ENCODE measurements at places on chromosomes 12 and 14.

DNA sequence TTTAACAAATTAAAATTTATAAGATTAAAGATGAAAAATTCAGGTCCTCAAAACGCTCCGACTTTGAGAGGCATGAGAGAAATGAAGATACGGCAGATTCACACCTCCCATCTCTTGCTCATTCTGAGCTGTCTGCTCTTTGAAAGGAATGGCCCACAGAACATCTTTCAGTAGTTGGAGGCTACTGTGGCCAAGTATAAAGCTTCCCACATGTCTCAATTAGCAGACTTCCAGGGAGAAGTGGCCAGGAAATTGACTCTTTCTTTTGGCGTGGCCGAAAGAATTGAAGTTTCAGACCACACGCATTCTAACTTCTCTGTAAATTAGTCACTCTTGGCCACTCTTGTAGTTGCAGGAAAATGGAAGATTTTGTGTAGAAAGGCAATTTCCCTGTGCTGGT, 129.2 kb downstream of the DIP2B start:
- no peak for DNase-seq

DNA sequence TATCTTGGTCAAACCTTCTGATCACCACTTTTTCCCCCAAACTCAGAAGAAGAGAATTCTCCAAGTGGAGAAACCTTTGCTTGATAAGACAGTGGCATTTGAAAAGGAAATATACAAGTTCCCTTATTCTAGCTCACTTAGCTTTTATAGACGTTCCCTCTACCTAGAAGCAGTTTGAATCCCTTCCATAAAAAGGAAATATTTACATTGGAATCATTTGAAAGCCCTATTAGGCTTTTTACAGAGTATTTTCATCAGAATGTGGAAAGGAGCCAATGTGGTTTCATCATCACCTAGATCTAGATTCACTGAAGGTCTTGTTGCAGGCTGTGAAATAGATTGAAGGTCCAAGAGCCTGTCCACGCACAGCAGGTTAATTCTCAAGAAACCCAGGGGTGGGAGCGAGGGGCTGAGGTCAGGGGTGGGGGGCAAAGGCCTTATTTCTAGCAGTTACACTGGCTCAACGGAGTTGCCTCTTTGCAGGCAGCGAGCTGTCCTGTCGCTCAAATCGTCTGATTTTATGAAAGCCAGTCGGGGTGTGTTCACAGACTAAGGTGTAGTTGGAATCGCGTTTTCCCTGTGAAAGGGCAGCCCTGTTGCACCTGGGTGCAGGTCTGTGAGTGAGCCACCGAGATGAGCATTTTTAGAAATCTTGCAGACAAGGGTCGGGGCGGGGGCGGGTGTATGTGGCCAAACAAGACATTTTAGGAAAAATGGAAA, 45.6 kb downstream of the AACS start:
- no peak for DNase-seq

DNA sequence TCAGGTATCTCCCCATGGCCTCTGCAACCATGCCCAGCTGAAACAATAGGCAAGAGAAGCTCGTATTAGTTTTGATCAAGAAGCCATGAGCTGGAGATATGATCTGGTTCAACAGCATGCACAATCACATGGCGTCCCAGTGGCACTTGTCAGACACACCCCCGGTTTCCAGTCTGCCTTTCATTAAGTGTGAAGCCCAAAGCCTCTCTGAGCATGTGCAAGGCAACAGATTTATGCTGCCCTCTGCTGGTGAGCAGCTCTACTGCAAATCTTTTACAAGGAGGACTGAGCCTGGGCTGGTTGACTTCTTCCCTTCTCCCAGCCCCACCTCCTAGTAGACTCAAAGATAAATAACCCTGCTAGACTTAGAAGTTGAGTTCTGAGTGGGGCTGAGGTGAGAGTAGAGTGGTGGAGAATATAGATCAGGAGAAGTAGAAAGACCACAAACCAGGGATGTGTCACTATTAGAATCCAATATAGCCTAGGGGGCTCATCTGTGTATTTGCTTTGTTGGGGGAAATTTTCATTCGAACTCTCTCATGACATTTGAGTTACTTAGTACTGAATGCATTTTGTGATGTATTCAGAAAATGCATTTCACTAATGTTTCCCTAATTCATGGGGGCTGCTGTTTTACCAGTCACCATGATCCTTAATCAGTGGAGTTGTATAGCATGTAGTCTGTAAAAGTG, 53.7 kb upstream of the MBIP start:
- peak; percentile 90 for DNase-seq

DNA sequence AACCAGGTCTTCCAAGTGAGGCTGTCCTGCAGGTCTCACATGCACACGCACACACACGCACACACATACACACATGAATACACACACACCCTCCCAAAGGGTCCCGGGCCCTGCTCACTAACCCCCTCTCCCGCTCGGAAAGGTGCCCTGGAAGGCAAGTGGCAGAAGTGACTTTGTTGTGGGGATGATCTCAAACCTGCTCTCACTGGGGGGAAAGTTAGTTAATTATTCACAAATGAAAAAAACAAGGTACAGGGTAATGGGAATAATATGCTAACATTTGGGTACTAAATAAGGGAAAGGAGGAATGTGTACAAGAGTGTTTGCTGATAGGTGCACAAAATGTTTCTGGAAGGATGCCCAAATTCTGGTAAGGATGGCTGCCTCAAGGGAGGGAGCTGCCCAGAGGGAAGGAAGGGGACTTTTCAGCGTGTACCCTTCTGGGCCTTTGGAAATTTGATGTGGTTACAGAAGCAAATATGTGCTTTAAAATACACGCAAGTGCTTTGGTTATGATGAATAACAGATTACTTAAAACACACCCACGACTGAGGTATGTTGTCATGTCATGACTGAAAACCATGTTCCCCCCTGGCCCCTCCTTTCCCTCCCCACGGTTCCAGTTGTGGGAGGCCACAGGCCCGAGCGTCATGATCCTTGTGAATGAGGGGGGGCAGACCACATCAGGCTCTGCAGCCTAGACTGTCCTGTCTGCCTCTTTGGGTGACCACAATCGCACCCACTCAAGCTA, 43.3 kb upstream of the PLEKHG6 start:
- no peak for DNase-seq

DNA sequence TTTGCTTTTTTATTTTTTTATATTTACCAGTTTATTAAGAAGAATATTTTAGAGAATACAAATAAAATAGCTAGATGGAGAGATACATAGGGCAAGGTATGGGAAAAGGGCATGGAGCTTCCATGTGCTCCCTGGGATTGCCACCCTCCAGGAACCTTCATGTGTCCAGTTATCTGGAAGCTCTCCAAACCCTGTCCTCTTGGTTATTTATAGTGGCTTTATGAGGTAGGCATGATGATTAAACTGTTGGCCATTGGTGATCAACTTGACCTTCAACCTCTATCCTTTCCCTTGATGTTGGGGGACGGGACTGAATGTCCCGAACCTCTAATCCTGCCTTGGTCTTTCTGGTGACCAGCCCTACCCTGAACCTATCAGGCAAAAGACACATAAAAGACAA, 156.3 kb downstream of the CCDC91 start:
- DNase-seq: no peak

- DNase-seq: no peak
These were observed 1009.6 kb downstream of the DIO2 start for GRCh38 chr14:79201564-79202207.

- DNase-seq: no peak
These were observed 80.8 kb downstream of the CAPZA3 start for GRCh38 chr12:18818579-18819268.

- no peak for DNase-seq
These were observed 34.8 kb downstream of the PLXNC1 start for GRCh38 chr12:94182986-94183707.

GRCh38 chr12:118984161-118984943, 3.0 kb downstream of the SRRM4 start:
- DNase-seq: no peak

GRCh38 chr12:10136637-10137205, 6.7 kb upstream of the CLEC7A start:
- peak; percentile 8 for DNase-seq

DNA sequence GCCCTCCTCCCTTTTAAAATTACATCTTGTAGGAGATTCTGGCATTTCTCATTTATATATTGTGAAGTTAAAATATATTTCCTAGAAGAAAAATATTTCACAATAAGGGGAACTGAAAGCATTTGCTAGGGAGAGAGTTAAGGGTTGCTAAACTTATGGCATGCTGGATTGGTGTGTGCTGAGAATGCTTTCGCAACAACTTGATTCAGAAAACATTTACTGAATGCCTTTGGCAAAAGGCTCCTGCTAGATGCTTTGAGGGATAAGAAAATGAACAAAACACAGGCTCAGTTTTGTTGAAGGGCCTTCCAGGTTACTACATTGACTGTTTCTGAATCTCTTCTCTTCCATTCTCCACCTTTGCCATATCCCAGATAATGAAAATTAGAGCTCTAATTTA, 67.5 kb downstream of the DIP2B start:
- DNase-seq: no peak

GRCh38 chr12:27790179-27790578, 10.1 kb upstream of the MANSC4 start:
- DNase-seq: no peak

GRCh38 chr12:129779033-129779432, 124.8 kb downstream of the TMEM132D start:
- no peak for DNase-seq

DNA sequence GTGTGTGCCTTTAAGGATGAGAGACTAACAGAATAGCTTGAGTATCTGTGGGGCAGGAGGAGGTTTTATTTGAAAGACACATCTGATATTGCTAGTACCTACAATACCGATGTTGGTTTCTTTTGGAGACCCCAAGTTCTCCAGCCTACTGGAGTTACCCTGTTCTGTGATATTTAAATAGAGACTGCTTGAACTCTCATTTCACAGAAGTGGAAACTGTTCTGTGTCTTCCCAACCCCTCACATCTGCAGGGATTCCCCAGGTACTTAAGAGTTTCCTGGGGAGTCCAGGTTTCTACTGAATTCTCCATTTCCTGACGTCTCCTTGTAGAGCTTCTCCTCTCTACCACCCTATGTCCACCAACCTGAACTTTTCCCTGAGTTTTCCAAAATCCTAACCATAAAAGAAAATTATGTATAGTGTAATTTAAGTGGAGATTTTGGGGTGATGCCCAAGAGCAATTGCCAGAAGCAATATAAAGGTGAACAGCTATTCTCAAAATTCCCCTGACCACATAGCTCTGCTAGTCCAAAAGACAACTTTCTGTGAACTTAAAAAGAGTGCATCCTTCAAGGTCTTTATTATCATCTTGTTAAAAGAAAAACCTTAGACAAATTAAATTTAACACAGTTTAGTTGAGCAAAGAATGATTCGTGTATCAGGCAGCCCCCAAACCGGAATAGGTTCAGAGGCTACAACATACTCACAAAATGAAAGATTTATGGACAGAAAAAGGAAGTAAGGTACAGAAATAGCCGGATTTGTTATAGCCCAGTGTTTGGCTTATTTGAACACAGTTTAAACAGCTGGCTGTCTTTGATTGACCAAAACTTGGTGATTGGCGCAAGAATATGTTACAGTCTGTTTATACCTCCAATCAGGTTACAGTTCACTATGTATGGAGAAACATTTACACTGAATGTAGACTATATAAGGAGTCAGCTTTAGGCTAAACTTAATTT, 373.4 kb downstream of the NUAK1 start:
- no peak for DNase-seq

- no peak for DNase-seq
These were observed 262.7 kb downstream of the SYT1 start for GRCh38 chr12:79127271-79127751.

GRCh38 chr12:79843978-79844377, 90.9 kb downstream of the PPP1R12A start:
- no peak for DNase-seq

- no peak for DNase-seq
These were observed 124.3 kb upstream of the LMNTD1 start for GRCh38 chr12:25677232-25677937.

DNA sequence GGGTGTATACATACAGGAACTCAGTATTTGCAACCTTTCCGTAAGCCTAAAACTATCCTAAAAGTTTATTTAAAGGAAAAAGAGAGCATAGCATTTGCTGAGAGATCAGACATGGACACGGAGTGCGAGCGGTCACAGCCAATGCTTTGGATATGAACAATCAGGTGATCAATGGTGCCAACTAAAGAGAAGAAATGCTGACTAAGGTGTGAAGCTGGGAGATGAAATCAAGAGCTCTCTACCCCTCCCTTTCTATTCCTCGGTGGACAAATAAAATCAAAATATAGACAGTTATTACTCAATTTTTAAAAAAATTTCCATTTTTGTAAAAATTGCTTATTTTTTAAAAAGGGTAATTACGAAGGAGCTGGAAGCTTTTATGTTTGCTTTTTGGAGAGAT, 29.2 kb downstream of the NT5DC3 start:
- DNase-seq: no peak

- no peak for DNase-seq
These were observed 104.3 kb upstream of the MAX start for GRCh38 chr14:65206448-65207096.

GRCh38 chr12:10018386-10018785, 8.0 kb downstream of the CLEC12B start:
- no peak for DNase-seq

- no peak for DNase-seq
These were observed 12.7 kb upstream of the HDAC7 start for GRCh38 chr12:47832263-47832933.

GRCh38 chr12:6116471-6117021, 7.9 kb downstream of the VWF start:
- DNase-seq: no peak

DNA sequence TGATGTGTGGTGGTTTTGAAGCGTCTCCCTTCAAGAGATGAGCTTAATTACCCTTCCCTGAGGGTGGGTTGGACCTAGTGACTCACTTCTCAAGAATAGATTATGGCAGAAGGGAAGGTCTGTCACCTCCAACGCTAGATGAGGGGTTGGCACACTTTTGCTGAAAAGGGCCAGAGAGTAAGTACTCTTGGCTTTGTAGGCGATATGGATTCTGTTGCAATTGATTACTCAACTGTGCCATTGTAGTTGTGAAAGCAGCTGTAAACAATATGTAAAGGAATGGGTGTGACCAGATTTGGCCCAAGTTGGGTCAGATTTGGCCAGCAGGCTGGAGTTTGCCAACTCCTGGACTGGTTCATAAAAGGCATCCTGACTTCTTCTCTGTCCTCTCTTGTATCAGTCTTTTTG, 53.3 kb downstream of the SMIM41 start:
- DNase-seq: no peak

DNA sequence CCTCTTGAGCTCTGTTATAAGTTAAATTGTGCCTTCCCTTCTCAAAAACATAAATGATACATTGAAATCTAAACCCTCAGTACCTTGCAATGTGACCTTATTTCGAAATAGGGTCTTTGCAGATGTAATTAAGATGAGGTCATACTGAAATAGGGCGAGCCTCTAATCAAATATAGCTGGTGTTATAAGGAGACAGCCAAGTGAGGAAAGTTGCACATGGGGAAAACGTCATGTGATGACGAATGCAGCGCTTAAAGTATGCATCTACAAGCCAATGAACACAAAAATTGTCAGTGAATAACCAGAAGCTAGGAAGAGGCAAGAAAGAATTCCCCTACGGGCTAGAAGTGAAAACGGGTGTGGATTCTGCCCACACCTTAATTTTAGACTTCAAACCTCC, 305.2 kb upstream of the FOXG1 start:
- DNase-seq: no peak

All from NCI-H1092 (cell line).